ENCODE measurements at places on chromosomes 2 and 18. TPM values are rescaled to one million over a fixed set of nuclear protein-coding genes. Genes with fewer than 3 reads are reported as not detected.

GRCh38 chr2:182818925-182819324, 47.5 kb downstream of the FRZB start:
- DNase-seq = no peak

GRCh38 chr2:69177063-69177771, 164.2 kb downstream of the ANTXR1 start:
- DNase-seq = no peak

- DNase-seq = no peak
These were observed 301.8 kb upstream of the ACVR2A start for GRCh38 chr2:147543056-147543455.

GRCh38 chr2:126906781-126907180, 8.1 kb downstream of the TEX51 start:
- DNase-seq = no peak

GRCh38 chr18:35983147-35983546, 10.7 kb downstream of the RMP24 start:
- no peak for DNase-seq

DNA sequence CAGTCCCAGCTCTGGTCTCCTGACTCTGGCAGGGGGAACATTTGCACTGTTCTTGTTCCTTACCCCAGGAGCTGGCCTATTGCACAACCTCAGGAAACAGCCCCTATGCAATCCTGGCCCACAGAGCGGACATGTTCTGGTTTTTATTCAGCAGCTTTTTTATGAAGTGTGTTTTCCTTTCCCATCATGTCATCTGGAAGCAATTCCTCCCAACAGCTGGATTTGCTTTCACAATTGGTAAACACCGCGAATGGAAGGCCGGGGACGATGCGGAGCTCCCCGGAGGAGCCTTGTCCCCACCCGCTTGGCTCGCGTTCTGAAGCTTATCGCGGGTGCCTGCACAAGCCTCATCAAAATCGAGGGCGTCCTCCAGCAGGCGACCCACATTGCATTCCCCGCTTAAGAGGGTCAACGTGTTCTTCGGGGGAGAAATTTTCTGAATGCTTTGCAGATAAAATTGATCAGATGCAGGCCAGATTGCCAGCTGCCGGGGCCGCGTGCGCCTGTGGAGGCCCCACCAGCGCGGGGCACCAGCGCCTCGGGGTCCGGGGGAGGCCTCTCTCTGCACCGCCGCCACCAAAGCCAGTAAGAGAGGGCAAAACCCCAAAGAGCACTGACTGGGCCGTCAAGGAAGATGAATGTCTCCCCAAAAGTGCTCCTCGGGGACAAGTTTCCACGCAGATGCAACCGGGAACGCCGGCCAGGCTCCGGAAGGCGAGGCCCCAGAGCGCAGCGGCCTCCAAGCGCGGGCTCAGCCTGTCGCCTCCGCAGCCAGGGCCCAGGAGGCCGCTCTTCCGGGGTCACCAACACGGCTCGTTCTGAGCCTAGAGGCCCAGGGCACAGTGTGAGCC, 60.3 kb upstream of the SP3 start:
- peak; percentile 78 for DNase-seq

DNA sequence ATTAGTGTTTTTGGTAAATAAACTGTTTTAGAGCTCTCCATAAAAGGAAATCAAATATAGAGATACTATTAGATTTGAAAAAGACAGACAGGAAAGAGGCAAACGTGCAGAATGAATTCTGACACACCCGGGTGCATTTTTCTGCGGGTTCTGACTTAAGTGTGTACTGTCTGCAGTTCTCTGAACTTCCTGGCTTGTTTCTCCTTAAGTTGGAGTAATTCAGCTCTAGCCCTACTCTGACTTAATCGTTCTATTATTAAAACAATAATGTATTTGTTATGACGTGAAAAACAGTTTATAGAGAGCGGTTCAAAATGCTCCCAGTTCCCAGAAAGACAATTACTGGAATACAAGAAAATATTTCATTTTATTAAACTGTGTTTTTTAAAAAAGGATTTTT, 305.9 kb downstream of the ARHGAP15 start:
- DNase-seq = no peak

GRCh38 chr2:156589381-156590079, 153.4 kb downstream of the GPD2 start:
- DNase-seq = peak; percentile 29

- DNase-seq = no peak
These were observed 150.6 kb downstream of the EXOC6B start for GRCh38 chr2:72674982-72675915.

- no peak for DNase-seq
These were observed 3.7 kb upstream of the OTX1 start for GRCh38 chr2:63046961-63047320.

DNA sequence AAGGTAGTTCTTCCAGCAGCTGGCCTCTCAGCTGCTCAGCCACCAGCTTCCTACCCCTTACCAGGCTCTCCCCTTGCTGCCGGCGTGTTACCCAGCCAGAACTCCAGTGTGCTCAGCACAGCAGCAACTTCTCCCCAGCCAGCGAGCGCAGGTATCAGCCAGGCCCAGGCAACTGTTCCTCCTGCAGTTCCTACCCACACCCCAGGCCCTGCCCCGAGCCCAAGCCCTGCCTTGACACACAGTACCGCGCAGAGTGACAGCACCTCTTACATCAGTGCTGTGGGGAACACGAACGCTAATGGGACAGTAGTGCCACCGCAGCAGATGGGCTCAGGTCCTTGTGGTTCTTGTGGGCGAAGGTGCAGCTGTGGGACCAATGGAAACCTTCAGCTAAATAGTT, 52.0 kb downstream of the ZCCHC2 start:
- no peak for DNase-seq

KCNG3 gene
- polyA plus RNA-seq = 0.75 TPM

IL37 gene
- polyA plus RNA-seq = not detected

SLC4A5 gene
- polyA plus RNA-seq = 1.9 TPM

SLC14A1 gene
- 3.4 TPM for polyA plus RNA-seq

SLC20A1 gene
- 51.5 TPM for polyA plus RNA-seq

KIAA2012 gene
- polyA plus RNA-seq = 0.25 TPM

TIA1 gene
- polyA plus RNA-seq = 414 TPM

MAT2A gene
- 430 TPM for polyA plus RNA-seq

DTNA gene
- 19.2 TPM for polyA plus RNA-seq

TRABD2A gene
- 0.36 TPM for polyA plus RNA-seq

FOXD4L1 gene
- 0.16 TPM for polyA plus RNA-seq

COL4A3 gene
- 33.6 TPM for polyA plus RNA-seq

BCL2 gene
- 19.8 TPM for polyA plus RNA-seq

Measured in renal pelvis (tissue), 12 donors.